ENCODE measurements at places on chromosomes 2 and 18. TPM values are rescaled to one million over a fixed set of nuclear protein-coding genes. Genes with fewer than 3 reads are reported as not detected.

DNA sequence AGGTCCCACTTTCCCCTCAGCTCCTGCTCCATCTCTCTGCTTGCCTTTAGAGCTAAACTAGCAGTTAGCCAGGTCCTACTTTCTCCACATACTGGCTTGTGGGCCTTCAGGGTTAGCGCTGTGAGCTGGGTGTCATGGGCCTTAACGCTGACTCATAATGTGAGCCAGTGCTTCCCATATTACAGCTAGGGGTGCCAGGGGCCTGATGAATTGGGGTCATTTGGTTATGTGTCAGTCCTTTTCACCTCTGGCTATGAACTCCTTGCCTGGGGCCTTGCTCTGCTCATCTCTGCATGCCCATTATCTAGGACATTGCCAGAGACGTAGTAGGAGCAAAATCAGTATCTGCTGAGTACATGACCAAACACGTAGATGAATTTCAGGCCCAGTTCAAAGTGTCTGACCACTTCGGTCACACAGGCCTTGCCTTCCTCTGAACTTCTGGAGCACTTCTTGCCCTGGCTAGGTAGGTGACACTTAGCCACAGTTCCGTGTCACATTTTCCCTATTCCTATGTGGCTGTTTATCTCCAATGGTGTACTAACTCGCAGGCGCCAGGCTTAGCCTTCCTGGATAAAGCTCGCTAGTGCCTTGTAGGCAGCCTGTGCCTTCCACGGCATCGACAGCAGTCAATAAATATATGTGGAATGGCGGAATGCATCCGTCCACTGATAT lies 103.2 kb upstream of the SIX3 start:
- H3K4me3 ChIP-seq = no peak overlapping the region
- no peak for DNase-seq
- no peak overlapping the region for H3K27ac ChIP-seq
- H3K36me3 ChIP-seq = no peaks in the 10 kb centered on the region
- H3K27me3 ChIP-seq = no peaks in the 10 kb centered on the region

- DNase-seq = no peak
- no peaks in the 10 kb centered on the region for H3K36me3 ChIP-seq
- no peak overlapping the region for H3K27ac ChIP-seq
- H3K27me3 ChIP-seq = no peaks in the 10 kb centered on the region
- H3K4me1 ChIP-seq = peaks cover 12% of the 10 kb centered on the region
These were observed 70.8 kb downstream of the RTP5 start for GRCh38 chr2:241940329-241940728.

GRCh38 chr18:41395695-41396094 lies 559.3 kb upstream of the PIK3C3 start:
- H3K27me3 ChIP-seq = no peaks in the 10 kb centered on the region
- H3K4me1 ChIP-seq = no peaks in the 10 kb centered on the region
- no peak overlapping the region for H3K27ac ChIP-seq
- no peak overlapping the region for H3K4me3 ChIP-seq
- DNase-seq = no peak

- no peak overlapping the region for H3K27ac ChIP-seq
- H3K27me3 ChIP-seq = no peaks in the 10 kb centered on the region
- H3K36me3 ChIP-seq = no peaks in the 10 kb centered on the region
- peaks cover 69% of the 10 kb centered on the region for H3K4me1 ChIP-seq
- H3K4me3 ChIP-seq = peak overlapping the region; percentile 66
- DNase-seq = peak; percentile 38
These were observed 35.1 kb upstream of the SLC14A1 start for GRCh38 chr18:45688833-45689232.

DNA sequence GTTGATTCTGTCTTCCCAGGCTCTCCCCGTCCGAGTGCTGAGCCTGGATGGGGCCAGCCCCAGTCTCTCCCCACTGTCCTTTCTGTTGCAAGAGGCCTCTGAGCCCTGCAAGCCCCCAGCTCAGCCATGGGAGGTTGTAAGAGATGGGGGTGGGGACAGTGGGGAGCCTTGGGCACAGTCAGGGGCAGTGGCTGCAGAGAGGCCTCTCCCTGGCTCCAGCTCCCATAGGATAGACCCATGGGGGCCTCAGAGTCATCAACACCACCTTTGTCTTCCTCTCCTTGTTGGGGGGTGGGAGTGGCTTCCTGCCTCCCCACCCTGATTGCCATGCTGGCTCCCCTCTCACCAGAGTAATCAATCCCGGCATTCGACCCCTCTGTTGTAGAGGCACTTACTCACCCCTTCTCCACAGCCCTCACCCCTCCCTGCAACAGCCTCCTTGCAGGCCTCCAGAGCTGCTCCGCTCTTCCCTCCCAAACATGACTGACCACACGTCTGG lies 37.5 kb upstream of the NPAS2 start:
- H3K27ac ChIP-seq = no peak overlapping the region
- DNase-seq = no peak
- H3K4me1 ChIP-seq = no peaks in the 10 kb centered on the region
- no peak overlapping the region for H3K4me3 ChIP-seq
- H3K36me3 ChIP-seq = no peaks in the 10 kb centered on the region

DNA sequence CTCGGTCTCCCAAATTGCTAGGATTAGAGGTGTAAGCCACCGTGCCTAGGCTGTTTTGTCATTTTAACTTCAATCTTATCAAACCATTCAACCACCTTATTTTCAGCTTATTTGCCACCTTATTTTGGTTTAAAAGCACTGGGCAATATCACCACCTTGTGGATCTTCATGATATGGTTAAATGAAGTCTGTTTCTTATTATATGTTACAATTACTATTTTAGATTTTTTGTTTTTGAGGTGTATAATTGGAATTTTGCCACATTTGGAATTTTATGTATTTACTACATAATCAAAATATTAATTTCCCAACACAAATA lies 43.8 kb upstream of the SCN9A start:
- H3K27me3 ChIP-seq = no peaks in the 10 kb centered on the region
- no peaks in the 10 kb centered on the region for H3K36me3 ChIP-seq
- H3K4me3 ChIP-seq = no peak overlapping the region
- DNase-seq = no peak
- H3K4me1 ChIP-seq = no peaks in the 10 kb centered on the region

DNA sequence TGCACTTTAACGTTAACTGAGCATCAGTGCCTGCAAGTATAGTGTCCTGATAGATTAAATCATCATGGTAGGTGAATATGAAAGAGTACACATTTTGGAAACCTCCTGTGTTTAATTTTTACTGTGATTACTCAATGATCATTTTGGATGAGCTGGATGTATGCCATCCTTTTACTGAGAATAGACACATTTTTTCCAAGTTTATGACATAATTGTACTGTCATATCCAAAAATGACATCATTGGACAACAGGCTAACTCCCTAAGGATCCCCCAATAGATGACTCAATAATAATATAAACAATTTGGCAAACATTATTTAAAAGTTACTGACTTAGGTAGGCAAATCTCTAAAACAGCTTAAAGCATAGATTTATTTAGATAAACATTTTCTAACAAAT lies 410.8 kb upstream of the REG3G start:
- no peaks in the 10 kb centered on the region for H3K4me1 ChIP-seq
- H3K4me3 ChIP-seq = no peak overlapping the region
- H3K27me3 ChIP-seq = no peaks in the 10 kb centered on the region
- no peak overlapping the region for H3K27ac ChIP-seq

GRCh38 chr2:46704593-46704992 lies 211.0 kb downstream of the MCFD2 start:
- H3K27me3 ChIP-seq = no peaks in the 10 kb centered on the region
- peaks cover 10% of the 10 kb centered on the region for H3K4me1 ChIP-seq
- H3K4me3 ChIP-seq = no peak overlapping the region
- DNase-seq = no peak

- no peak overlapping the region for H3K4me3 ChIP-seq
- H3K4me1 ChIP-seq = no peaks in the 10 kb centered on the region
- H3K36me3 ChIP-seq = no peaks in the 10 kb centered on the region
These were observed 122.9 kb downstream of the ATAD2B start for GRCh38 chr2:23803965-23804542.

DNA sequence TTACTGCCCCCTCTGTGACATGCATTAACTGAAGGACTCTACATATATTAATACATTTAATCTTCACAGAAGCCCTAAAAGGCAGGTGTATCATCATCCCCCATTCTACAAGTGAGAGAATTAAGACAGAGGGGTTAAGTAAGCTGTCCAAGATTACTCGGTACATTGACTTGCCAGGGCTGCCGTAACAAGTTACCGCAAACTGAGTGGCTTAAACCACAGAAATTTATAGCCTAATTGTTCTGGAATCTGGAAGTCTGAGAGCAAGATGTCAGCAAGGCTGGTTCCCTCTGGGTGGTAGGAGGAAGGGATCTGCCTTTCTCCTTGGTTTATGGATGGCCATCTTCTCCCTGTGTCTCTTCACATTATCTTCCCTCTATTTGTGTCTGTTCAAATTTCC lies 605.5 kb downstream of the EPHA4 start:
- no peak overlapping the region for H3K4me3 ChIP-seq
- no peaks in the 10 kb centered on the region for H3K36me3 ChIP-seq
- no peak for DNase-seq
- no peaks in the 10 kb centered on the region for H3K4me1 ChIP-seq
- no peak overlapping the region for H3K27ac ChIP-seq
- no peaks in the 10 kb centered on the region for H3K27me3 ChIP-seq

DNA sequence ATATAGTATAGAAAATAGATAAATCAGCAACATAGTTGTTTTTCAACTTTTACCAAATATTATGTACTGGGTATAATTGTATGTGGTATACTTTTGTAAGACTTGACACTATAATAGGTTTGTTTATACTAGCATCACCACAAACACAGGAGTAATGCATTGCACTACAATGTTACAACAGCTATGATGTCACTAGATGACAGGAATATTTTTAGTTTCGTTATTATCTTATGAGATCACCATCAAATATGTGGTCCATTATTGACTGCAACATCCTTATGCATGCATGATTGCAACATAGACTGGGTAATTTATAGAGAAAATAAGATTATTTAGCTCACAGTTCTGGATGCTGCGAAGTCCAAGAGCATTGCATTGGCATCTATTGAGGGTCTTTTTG lies 678.4 kb upstream of the ZNF804A start:
- H3K4me1 ChIP-seq = no peaks in the 10 kb centered on the region
- H3K36me3 ChIP-seq = no peaks in the 10 kb centered on the region
- H3K27ac ChIP-seq = no peak overlapping the region

PRLH gene
- not detected for total RNA-seq

ANKRD12 gene
- total RNA-seq = 67.6 TPM

ZNF385B gene
- not detected for total RNA-seq

SLC5A7 gene
- total RNA-seq = not detected

Data from CD8-positive, alpha-beta memory T cell (primary cell).